ENCODE measurements at places on chromosomes 13 and 19.

- DNase-seq, result no peak
Measured at GRCh38 chr13:112510002-112510780, 77.8 kb downstream of the TUBGCP3 start.

GRCh38 chr13:76214001-76214400, 577.9 kb downstream of the LMO7 start:
- no peak for DNase-seq

GRCh38 chr19:38878575-38879399, 712 bp upstream of the RINL start:
- no peak for DNase-seq

- DNase-seq, result no peak
Measured at GRCh38 chr13:111210544-111211469, 95.7 kb downstream of the ARHGEF7 start.

DNA sequence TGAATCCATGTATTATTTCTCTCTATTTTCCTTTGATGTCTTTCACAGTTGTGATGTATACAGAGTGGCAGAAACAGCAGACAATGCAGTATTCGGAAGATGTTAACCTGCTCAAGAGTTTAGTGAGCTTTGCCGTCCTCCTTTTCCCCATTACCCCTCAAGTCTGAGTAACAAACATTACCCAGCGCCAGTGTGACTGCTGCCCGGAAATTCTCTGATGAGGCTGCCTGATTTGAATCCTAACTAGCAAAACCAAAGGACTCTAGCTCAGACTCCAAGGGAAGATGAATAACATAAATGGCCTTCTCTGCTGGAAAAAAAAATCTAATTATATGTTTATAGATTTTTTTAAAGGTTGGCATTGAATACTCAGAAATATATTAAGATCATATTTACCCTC, 247.3 kb upstream of the SOX21 start:
- DNase-seq, result no peak

GRCh38 chr13:35920816-35921215, 210.4 kb downstream of the DCLK1 start:
- DNase-seq, result no peak
